ENCODE measurements at places on chromosomes 6 and 20. TPM values are rescaled to one million over a fixed set of nuclear protein-coding genes. Genes with fewer than 3 reads are reported as not detected.
A peak's percentile ranks its signal among the peaks of the same experiment; 100 is the strongest.

DNA sequence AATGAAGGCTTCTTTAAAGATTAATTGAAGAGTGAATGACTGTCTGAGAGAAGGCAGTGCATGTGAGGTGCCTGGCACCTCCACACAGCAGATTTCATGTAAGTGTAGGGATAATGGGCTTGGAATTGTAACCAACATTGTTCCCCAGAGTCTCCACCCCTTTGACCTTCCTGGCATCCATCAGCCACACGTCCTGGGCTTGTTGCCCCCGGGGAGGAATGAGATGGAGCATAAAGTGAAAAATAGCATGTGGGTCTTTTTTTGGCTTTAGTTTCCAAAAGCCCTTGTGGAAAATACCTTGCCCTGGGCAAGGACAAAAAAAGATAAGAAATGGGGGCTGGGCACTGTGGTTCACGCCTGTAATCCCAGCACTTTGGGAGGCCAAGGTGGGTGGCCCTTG lies 242.2 kb upstream of the ECI2 start:
- H3K27me3 ChIP-seq: peaks cover 10% of the 10 kb centered on the region
- no peak overlapping the region for H3K4me3 ChIP-seq
- H3K4me1 ChIP-seq: no peaks in the 10 kb centered on the region
- no peak overlapping the region for H3K27ac ChIP-seq

MPIG6B gene
- total RNA-seq: 0.10 TPM

SLCO4A1 gene
- 34.6 TPM for total RNA-seq

GRCh38 chr6:12570461-12571030 lies 146.0 kb upstream of the PHACTR1 start:
- DNase-seq: no peak
- H3K4me3 ChIP-seq: no peak overlapping the region
- no peaks in the 10 kb centered on the region for H3K4me1 ChIP-seq
- no peak overlapping the region for H3K27ac ChIP-seq
- peaks cover 8% of the 10 kb centered on the region for H3K27me3 ChIP-seq

- no peak overlapping the region for H3K4me3 ChIP-seq
- H3K4me1 ChIP-seq: peaks cover 22% of the 10 kb centered on the region
- no peak for DNase-seq
- H3K36me3 ChIP-seq: no peaks in the 10 kb centered on the region
Observed at GRCh38 chr6:7045331-7045730, 62.4 kb upstream of the RREB1 start.

- DNase-seq: no peak
- no peak overlapping the region for H3K4me3 ChIP-seq
- no peaks in the 10 kb centered on the region for H3K36me3 ChIP-seq
- H3K27ac ChIP-seq: no peak overlapping the region
Observed at GRCh38 chr6:70272071-70272470, 30.8 kb downstream of the COL9A1 start.

GRCh38 chr6:149951096-149951495 lies 9.3 kb downstream of the ULBP2 start:
- no peak for DNase-seq
- H3K4me1 ChIP-seq: peaks cover 7% of the 10 kb centered on the region
- no peaks in the 10 kb centered on the region for H3K36me3 ChIP-seq
- no peak overlapping the region for H3K4me3 ChIP-seq
- H3K27me3 ChIP-seq: peaks cover 87% of the 10 kb centered on the region
- H3K27ac ChIP-seq: no peak overlapping the region

GRCh38 chr6:8382434-8382833 lies 52.9 kb downstream of the SLC35B3 start:
- no peak overlapping the region for H3K27ac ChIP-seq
- no peaks in the 10 kb centered on the region for H3K36me3 ChIP-seq
- DNase-seq: no peak
- H3K4me3 ChIP-seq: no peak overlapping the region
- H3K27me3 ChIP-seq: peaks cover 11% of the 10 kb centered on the region

BFSP1 gene
- total RNA-seq: 0.23 TPM

DOK5 gene
- 1.2 TPM for total RNA-seq

DNA sequence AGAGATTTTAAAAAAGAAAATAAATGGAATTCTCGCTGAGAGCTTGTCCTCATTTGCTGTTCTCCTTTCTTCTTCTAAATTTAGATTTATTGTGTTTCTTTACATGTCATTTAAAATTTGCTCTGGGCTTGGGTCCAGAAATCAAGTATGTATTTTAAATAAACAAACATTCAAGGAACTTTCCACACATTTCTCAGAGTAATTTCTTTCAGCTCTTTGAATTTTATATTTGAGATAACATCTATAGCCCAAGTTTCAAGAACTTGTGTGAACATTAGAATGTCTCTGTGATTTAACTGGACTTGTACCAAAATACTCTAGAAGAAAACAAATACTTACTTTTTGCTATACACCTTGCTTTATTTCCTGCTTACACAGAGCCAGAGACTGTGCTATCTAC lies 192.3 kb downstream of the TMEM200A start:
- H3K4me1 ChIP-seq: peaks cover 25% of the 10 kb centered on the region
- H3K36me3 ChIP-seq: no peaks in the 10 kb centered on the region
- no peak overlapping the region for H3K27ac ChIP-seq
- H3K27me3 ChIP-seq: no peaks in the 10 kb centered on the region

- no peak overlapping the region for H3K27ac ChIP-seq
- peaks cover 6% of the 10 kb centered on the region for H3K4me1 ChIP-seq
- H3K36me3 ChIP-seq: no peaks in the 10 kb centered on the region
- DNase-seq: no peak
- H3K4me3 ChIP-seq: no peak overlapping the region
Observed at GRCh38 chr6:106385530-106385929, 25.0 kb downstream of the CRYBG1 start.

STMND1 gene
- not detected for total RNA-seq

GRCh38 chr20:63099456-63100173 lies 92.9 kb upstream of the BHLHE23 start:
- no peak overlapping the region for H3K27ac ChIP-seq
- no peak overlapping the region for H3K4me3 ChIP-seq
- DNase-seq: no peak
- H3K36me3 ChIP-seq: no peaks in the 10 kb centered on the region
- H3K4me1 ChIP-seq: peaks cover 4% of the 10 kb centered on the region

- H3K27ac ChIP-seq: no peak overlapping the region
- no peaks in the 10 kb centered on the region for H3K36me3 ChIP-seq
- no peak for DNase-seq
Observed at GRCh38 chr6:84052204-84052882, 18.8 kb downstream of the MRAP2 start.

- no peak overlapping the region for H3K27ac ChIP-seq
- H3K27me3 ChIP-seq: no peaks in the 10 kb centered on the region
- no peak overlapping the region for H3K4me3 ChIP-seq
- no peak for DNase-seq
Observed at GRCh38 chr6:119322034-119322433, 27.5 kb downstream of the MAN1A1 start.

DNA sequence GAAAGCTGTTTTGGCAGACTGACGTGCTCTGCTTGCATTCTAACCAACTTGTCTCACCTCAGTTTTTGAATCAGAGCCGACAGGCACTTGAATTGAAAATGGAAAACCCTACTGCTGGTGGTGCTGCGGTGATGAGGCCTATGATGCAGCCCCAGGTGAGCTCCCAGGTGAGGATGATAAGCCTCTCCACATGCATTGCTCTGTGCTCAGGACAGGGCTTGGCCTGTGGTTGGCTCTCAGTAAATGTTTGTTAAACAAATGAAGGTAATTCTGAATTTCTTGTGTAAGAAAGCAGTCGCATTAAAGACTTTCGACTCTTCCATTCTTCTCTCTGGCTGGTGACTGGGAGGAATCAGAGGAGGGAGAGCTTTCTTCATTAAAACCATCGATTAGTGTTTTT lies 136.3 kb downstream of the SULF2 start:
- no peak overlapping the region for H3K27ac ChIP-seq
- peaks cover 8% of the 10 kb centered on the region for H3K36me3 ChIP-seq

- H3K4me1 ChIP-seq: peaks cover 45% of the 10 kb centered on the region
- H3K27me3 ChIP-seq: no peaks in the 10 kb centered on the region
- H3K27ac ChIP-seq: peak overlapping the region; percentile 2
Observed at GRCh38 chr20:13337090-13337784, 116.2 kb downstream of the ISM1 start.

GRCh38 chr20:45279992-45280391 lies 25.6 kb upstream of the SLPI start:
- H3K4me1 ChIP-seq: no peaks in the 10 kb centered on the region
- H3K36me3 ChIP-seq: no peaks in the 10 kb centered on the region
- no peak overlapping the region for H3K27ac ChIP-seq
- no peak for DNase-seq
- H3K27me3 ChIP-seq: peaks cover 35% of the 10 kb centered on the region

DNA sequence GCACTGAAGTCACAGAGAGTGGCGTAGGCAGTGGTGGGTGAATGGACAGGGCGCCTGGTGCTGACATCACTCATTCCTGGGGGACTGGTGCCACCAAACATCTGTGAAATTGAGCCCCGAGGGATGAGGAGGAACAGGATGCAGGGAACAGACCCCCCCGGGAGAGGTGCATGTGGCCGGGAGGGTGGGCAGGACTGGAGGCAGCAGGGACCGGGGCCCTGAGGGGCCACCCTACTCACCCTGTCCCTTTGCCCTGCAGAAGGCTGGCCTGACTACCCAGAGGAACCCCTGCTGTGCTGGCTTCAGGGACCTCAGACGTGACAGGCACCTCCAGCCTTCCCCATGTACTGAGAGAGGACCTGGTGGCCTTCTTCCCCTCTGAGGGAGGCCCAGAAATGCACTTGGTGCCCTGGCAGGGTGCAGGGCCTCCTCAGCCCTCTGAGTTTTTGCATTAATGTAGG lies 25.1 kb downstream of the SYNDIG1 start:
- H3K27me3 ChIP-seq: no peaks in the 10 kb centered on the region
- H3K4me3 ChIP-seq: no peak overlapping the region
- no peaks in the 10 kb centered on the region for H3K4me1 ChIP-seq
- H3K36me3 ChIP-seq: no peaks in the 10 kb centered on the region

DNA sequence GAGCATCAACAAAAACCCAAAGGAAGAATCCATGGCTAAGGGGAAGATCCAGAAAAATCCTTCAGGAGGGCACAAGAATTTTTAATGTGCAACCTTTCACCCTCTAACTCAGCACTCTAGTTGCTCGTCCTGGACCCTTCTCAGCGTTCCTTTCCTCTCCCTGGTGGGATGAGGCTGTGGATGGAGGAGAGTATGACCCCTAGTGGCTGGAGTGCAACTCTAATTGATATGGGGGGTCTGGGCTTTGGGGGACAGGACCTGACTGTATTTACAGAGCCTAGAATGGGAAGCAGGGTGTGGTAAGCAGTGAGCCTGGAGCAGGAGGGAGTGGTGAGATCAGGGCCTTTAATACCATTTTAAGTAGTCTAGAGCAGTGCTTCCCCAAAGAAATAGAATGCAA lies 83.9 kb upstream of the CEP85L start:
- no peak overlapping the region for H3K27ac ChIP-seq
- no peaks in the 10 kb centered on the region for H3K36me3 ChIP-seq
- H3K27me3 ChIP-seq: peaks cover 7% of the 10 kb centered on the region

SNAP91 gene
- total RNA-seq: not detected

GRCh38 chr6:3457710-3458602 lies 1.1 kb upstream of the SLC22A23 start:
- peak overlapping the region; percentile 74 for H3K4me3 ChIP-seq
- no peak for DNase-seq
- H3K27ac ChIP-seq: no peak overlapping the region

ALDH8A1 gene
- total RNA-seq: 1.8 TPM

HLA-DMB gene
- total RNA-seq: 3.4 TPM

- no peaks in the 10 kb centered on the region for H3K4me1 ChIP-seq
- H3K27me3 ChIP-seq: no peaks in the 10 kb centered on the region
- H3K4me3 ChIP-seq: no peak overlapping the region
- no peak overlapping the region for H3K27ac ChIP-seq
- no peak for DNase-seq
- H3K36me3 ChIP-seq: no peaks in the 10 kb centered on the region
Observed at GRCh38 chr20:60447703-60448102, 489.5 kb downstream of the CDH26 start.

DNA sequence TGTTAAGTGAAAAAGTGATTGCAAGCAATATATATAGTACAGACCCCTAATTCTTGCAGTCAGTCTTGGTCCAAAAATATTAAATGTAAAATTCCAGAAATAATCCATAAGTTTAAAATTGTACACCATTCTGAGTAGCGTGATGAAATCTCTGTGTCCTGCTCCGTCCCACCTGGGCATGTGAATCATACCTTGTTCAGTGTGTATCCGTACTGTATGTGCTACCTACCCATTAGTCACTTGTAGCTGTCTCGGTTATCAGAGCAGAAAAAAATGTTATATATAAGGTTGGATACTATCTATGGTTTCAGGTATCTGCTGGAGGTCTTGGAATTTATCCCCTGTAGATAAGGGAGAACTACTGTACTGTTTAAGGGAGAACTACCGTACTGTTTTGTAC lies 16.3 kb downstream of the IRAK1BP1 start:
- no peak overlapping the region for H3K4me3 ChIP-seq
- H3K36me3 ChIP-seq: peaks cover 5% of the 10 kb centered on the region
- no peaks in the 10 kb centered on the region for H3K27me3 ChIP-seq
- no peak for DNase-seq

DNA sequence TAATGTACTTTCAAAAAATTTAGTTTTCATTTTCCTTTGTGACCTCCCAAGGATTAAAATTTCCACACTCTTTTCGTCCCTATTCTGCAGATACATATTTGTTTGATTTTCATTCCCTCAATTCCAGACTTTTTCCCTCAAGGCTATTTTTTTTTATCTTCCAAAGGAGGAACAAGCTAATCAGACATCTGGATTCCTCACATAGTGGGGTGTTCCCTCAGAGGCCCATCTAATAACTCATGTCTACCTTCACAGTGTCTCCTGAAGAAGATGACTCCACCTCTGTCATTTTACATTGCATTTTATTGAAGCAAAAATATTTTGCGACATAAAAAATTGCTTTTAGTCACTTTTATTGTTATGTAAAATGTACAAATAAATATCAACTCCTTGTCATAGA lies 122.2 kb downstream of the RFPL4B start:
- H3K4me1 ChIP-seq: no peaks in the 10 kb centered on the region
- H3K4me3 ChIP-seq: no peak overlapping the region
- no peak for DNase-seq
- H3K27me3 ChIP-seq: no peaks in the 10 kb centered on the region

- no peaks in the 10 kb centered on the region for H3K4me1 ChIP-seq
- no peak for DNase-seq
- H3K27me3 ChIP-seq: peaks cover 25% of the 10 kb centered on the region
- H3K27ac ChIP-seq: no peak overlapping the region
- H3K36me3 ChIP-seq: no peaks in the 10 kb centered on the region
Observed at GRCh38 chr6:854406-855118, 161.6 kb upstream of the EXOC2 start.

DNA sequence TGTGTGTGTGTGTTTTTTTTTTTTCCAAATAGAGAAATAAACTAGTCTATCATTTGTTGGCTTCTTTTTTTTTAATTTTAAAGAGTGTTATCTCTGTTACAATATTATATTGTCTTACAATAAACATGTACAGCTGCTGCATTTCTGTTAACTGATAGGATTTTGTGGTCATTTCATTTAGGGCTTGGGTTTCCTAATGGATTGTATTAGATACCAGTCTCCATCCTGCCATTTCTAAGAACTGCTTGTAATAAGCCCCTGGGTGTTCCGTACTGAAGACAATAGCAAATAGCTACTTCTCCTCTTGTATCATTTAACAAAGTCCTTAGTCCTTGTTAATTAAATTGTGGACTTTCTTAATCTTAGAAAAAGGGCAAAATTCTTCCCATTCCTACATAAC lies 45.7 kb downstream of the SOBP start:
- H3K36me3 ChIP-seq: no peaks in the 10 kb centered on the region
- H3K4me3 ChIP-seq: no peak overlapping the region
- no peak overlapping the region for H3K27ac ChIP-seq

All from activated T-cell treated with anti-CD3 and anti-CD28 coated beads, Interleukin-2, amount 50 U/mL, for 72 hours (primary cell).